ENCODE measurements at places on chromosomes 16 and 17.

- no peak for DNase-seq
Measured at GRCh38 chr17:82882715-82883418, 43.0 kb upstream of the ZNF750 start.

DNA sequence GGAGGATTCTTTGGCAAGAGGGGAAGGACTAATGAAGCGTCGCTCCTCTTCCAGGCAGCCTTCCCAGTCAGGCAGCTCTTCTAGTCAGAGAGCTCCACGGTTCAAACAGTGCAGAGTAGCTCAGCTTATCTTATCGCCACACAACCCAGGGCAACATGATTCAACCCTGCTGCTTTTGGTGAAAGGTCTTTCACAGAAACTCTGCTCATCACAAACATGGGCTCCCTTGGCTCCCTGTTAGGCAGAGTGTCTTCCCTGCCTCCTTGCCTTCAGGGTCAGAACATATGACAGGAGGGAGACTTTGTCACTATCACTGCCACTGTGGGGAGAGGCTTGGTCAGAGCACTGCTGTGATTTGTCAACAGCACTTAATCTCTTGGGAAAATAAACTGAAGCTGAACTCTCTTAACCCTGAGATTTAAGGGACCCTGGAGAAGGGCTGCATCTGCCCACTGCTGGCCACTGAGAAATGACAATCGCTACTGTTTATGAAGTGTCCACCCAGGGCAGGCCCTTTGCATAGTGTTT lies 6.9 kb upstream of the SLC13A2 start:
- DNase-seq: no peak

DNA sequence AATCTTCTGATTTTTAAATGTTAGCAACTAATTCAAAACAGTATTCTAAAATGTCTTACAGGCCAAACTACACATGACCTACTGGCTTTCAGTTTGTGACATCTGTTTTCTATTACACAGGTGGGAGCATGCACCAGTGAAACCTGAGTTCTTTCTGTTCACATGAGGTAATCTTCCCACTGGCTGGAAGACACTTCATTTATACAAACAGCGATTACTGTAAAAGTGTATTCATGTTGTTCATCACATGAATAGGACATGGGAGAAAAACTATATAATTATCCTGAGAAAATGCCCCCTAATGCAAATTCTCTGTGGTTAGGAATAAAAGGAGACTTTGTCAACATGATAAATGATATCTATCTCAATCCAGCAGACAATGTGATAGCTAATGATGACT lies 11.1 kb upstream of the PIK3R5 start:
- peak; percentile 69 for DNase-seq

DNA sequence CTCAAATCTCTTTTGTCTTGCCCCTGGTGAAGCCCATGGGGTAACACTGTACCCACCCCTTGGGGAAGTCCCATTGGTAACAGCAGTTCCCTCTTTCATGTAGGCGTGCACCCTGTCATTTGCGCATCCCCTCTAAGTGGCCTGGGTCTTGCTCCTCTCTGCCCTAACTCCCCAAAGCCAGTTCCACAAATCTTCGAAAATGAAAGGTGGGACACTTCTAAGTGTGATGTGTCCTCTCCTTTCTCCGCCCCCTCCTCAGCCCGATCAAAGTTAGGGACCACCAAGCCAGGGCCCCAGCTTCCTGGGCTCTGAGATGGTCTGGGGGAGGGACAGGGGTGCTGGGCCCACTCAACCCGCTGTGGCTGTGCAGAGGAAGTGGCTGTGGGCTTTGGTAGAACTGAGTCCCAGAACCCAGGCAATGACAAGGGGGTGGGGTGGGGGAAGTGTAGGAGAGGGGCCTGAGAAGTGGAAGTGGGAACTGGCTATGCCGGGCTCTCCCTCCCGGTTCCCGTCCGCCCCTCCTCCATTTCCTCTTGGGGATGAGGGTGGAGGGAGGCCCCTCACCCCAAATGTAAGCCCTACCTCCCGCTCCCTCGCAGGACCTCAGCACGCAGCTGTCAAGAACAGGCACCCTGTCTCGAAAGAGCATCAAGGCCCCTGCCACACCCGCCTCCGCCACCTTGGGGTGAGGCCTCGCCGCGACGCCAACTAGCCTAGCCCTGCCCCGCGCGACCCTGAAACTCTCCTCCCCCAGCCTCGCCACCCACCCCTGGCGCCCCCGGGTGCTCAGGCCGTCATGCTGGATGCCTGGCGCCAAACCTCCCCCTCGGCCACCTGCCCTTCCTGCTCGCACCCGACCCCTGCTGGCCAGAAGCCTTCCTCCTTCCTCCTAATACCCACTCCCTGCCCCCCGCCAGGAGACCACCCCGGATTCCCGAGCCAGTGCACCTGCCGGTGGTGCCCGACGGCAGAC lies 8.7 kb downstream of the ABI3 start:
- DNase-seq: no peak

GRCh38 chr16:2337431-2338296 lies 2.9 kb downstream of the ABCA3 start:
- DNase-seq: no peak

GRCh38 chr16:1832838-1833454 lies 5.9 kb downstream of the FAHD1 start:
- DNase-seq: no peak

DNA sequence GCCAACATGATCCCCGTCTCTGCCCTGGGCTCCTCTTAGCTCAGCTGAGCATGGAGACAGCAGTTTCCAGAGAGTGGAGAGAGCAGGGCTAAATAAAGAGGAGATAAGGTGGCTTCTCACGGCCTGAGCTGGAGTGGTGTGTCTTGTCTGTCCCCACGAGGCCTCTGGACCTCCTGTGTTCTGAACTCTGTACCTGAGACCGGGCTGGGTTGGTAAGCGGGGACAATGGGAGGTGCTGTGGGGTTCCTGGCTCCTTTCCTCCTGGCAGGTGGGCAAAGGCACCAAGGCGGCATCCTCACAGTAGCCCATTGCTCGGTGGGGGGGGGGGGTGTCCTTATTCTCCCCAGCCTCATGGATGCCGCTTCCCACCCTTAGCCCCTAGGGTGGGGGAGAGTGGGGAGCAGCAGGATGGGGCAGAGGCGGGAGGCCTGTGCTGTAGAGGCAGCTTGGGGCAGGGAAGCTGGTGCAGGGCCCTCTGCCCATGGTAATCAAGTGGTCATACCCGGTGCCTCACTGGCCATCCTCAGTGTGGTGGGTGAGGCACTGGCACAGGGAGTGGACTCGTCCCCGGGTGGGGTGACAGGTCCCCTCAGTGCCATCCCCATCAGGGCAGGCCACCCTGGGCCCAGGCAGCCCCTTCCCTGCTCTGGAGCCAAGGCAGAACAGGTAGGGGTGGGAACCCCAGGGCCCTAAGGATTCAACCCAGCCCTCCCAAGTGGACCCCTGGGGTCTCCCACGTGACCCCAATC lies 2.8 kb downstream of the AANAT start:
- DNase-seq: no peak

- no peak for DNase-seq
Measured at GRCh38 chr17:76496464-76496863, 4.8 kb downstream of the RHBDF2 start.

DNA sequence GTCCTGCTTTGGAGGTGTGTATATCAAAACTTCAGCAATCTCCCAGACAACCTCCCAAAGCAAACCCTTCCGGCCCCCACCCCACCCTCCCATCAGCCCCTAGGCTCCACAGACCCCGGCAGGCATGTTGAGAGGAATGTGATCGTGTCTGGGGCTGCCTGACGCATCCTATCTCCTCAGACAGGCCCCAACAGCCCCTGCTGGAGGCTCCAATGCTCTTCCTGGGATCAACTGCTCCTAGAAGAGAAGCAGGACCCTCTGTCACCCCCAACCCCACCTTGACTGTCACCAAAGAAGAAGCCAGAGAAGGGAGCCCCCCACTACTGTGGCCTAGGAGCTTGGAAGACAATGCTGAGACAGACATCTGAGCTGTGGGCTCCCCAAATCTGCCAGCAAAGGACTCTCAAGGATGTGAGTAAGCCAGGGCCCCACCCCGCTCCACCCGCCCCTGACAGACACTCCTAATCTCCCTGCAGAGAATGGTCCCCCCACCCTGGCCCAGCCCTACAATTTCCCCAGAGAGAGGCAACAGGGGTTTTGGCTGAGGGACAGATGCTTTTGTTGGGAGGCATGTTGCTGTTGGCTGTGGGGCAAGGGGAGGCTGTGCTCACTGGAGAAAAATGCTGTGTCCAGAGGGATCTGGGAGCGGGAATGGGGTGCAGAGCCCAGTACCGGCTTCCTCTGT lies 1.6 kb upstream of the KRT14 start:
- DNase-seq: no peak

GRCh38 chr17:44559634-44560554 lies 2.6 kb downstream of the FZD2 start:
- no peak for DNase-seq

- DNase-seq: no peak
Measured at GRCh38 chr16:75758215-75758614, 31.9 kb upstream of the CPHXL start.

DNA sequence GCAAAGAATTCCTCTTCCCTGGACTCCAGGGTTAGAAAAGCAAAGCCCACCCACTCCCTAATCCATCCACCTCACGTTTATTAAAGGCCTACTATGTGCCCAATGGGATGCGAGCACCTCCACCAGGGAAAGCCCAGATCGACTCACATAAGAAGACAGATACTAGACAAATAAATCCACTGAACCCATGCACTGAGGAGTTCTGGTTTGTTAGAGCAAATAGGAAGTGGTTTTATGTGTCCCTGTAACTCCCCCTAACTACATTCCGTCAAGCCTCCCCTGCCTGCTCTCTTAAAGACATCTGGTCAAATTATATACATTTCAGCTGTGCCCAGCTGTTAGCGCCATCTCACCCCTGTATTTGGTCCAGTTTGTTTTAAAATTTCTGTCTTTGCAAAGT lies 218.5 kb upstream of the RPL38 start:
- no peak for DNase-seq

GRCh38 chr16:56547120-56547948 lies 17.5 kb upstream of the MT4 start:
- no peak for DNase-seq

DNA sequence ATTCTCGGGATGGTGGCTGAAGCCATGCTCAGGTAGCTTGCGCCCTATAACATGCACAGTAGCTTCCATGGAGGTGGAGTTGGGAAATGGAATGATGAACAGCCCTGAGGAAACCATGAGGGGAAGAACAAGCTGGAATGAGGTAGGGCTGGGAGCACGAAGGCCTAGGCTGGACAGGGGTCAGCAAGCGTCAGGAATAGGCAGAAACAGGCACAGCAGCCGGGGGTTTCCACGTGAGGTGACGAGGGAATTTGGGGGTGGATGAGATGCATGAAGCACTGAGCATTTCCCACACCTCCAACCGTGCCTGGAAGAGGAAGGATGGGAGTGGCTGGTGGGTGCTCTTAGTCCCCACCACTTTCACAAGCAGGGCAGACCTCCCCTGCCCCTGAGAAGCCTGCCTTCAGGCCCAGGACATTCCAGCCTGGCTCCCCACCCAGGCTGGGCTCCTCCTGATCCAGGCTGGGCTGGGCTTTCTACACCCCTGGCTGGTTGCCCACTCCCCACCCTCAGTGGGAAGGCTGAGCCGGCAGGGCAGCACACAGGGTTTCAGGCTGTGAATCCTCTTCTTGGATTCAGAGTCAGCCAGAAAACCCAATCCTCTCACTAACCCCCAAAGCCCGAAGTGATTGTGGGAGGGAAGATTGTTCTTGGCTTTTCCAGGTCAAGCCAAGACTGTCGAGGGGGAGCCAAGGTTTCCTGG lies 21.9 kb downstream of the PLEKHG4 start:
- no peak for DNase-seq

DNA sequence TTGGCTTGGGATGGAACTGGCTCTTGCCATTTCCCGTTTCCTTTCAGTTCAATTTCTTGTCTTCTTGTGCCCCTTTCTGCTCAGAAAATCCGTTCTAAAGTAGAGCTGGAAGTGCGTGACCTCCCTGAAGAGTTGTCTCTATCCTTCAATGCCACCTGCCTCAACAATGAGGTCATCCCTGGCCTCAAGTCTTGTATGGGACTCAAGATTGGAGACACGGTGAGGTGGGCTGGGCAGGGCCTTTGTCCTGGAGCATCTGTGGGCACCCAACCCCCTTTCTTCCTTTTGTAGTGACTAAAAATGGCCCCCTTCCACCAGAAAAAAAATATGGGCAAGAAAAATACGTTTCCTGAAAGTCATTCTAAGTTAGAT lies 32.9 kb upstream of the EFCAB13 start:
- no peak for DNase-seq

GRCh38 chr17:76102944-76103273 lies 678 bp downstream of the EXOC7 start:
- no peak for DNase-seq

DNA sequence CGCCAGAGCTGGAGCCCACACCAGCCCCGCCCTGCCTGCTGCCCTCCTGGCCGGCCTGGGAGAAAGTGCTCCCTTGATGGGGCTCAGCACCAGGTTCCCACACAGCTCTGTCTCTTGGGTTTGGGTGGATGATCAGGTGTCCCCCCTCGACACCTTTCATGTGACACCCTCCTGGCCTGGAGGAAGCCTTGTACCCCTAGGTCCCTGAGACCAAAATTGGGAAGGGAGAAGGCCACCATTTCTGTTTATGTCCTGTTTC lies 19.4 kb upstream of the PLLP start:
- no peak for DNase-seq

DNA sequence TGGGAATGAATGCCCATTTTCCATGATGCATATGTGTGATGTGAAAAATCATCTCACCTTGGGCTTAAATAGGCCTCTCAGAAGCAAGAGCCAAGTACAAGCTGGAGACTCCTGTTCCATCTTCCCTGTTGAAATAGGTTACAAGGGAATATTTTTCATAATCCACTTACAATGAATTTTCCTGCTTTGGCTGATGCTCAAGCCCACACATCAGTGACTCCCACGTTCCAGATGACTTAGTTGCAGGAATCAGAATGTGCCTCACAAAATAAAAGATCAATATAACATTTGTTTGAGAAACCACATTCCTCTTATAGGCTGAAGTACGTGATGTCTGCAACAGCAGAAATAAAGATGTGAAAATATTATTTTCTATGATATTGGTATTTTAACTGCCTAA lies 24.1 kb downstream of the ANKFN1 start:
- DNase-seq: no peak

- DNase-seq: no peak
Measured at GRCh38 chr16:26981266-26981938, 85.3 kb upstream of the C16orf82 start.

DNA sequence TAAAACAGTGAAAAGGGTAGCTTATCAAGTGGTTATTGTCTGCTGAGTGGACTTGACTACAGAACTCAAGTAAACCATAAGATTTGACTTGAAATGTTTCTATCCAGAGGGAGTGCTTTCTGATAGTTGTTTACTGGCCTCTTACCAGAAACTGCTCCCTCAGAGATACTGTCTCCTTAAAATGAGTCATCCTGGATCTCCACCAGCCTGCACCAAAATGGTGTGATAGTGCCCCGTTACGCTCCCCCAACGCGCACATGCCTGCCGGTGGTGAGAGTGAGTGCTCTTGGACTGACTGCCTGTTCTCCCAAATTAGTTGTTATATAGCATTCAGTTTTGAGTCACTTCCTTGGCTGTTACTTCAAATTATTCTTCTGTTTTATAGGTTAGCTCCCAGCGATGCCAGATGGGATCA lies 22.9 kb downstream of the PRCD start:
- no peak for DNase-seq

- DNase-seq: no peak
Measured at GRCh38 chr17:4822835-4823234, 10.3 kb upstream of the MINK1 start.
